Activated CD4-positive, alpha-beta T cell treated with anti-CD3 and anti-CD28 coated beads for 1 hour (primary cell): ENCODE measurements at places on chromosomes 4 and X.
A peak's percentile ranks its signal among the peaks of the same experiment; 100 is the strongest.

DNA sequence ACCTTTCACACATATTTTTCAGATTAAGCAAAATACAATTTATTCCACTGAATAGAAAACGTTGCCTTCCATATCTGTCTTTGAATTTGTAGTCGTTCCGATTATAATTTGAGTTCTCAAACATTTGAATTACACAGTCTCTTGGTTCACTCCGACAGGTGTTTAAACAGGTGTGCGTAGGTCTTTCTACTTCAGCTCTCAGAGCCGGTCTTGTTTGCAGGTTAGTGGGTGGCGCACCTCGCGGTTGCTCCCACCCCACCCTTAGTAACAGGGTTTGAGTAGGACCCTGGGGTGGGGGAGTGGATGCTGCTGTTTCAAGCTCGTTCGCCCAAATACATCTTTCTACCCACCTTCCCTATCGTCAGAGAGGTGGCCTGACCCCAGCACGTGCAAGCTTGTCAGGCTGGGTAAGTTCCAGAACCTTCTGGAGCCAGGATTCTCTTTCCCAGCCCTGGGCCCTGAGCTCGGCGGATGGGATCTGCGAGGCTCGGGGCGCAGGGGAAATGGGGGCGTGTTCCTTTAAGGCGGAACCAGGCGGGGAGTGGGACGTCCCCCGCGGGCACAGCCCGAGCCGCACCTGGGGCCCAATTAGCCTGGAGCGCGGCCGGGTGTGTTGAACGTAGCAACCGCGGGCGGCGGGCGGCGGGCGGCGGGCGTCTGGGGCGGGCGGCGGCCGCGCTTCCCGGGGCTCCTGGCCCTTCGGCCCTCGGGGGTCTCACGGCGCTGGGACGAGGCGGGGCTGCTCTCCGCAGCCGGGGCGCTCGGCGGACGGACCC, at the start of gene FAM149A:
Gene FAM149A (plus strand): TSS at position 591 of the 776 bp plus-strand sequence.
- peak; percentile 44 for DNase-seq

- no peak for DNase-seq
Observed at GRCh38 chr4:186752325-186752724, 28.7 kb upstream of the FAT1 start.

DNA sequence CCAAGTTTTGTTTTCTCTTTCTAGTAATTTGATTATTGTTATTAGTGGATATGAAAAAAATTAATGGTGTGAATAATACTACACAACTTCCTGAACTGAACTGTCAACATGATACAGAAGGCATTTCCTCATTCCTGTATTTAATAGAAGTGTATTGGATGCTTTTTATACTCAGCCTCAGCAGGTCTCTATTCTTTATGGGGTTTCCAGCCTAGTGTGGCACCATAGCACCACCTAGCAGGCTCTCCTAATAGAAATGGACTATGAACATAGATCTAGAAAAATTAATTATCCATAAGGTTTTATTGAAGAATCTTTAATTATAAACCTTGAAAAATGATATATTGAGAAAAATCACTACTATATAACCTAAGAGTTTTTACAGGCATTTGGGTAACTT, 52.4 kb downstream of the GLRB start:
- DNase-seq, result no peak

DNA sequence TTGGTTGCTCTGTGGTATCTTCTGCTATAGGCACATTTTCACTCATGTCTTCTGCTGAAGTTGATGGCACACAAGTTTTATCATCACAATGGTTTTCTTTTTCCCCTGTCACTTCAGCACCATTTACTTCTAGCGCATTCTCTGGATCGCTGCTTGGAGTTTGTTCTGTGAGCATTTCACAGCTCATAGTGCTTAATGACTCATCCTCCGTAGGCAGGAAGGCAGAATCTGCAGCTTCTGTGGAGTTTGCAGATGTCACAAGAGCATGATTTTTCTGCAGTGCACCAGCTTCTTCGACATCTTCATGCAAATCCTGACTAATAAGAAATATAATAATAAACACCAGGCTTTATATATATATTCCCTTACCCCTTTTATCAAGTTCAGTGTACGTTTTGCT, 83.6 kb downstream of the CHM start:
- no peak for DNase-seq

DNA sequence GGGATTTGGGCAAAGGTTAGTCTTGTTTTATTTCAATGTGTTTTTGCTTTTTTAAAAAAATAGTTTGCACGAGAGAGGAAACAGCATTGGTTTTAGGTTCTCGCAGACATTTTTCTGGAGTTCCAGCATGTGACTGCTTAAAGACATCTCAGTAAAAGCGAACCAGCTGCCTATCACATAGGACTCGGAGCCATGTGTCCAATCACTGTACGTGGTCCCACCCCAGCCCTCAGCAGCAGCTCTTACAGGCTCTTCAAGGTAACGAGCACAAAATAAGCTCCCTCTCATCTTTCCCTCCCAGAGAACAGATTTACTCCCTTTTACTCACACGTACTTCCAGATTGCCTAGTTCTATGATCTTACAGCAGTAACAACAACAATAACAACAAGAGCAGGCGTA, 68.7 kb downstream of the MCF2 start:
- DNase-seq, result no peak

- no peak for DNase-seq
Observed at GRCh38 chr4:1500231-1500965, 94.2 kb upstream of the NKX1-1 start.

GRCh38 chr4:188975271-188975670, 836.0 kb downstream of the TRIML1 start:
- DNase-seq, result no peak

DNA sequence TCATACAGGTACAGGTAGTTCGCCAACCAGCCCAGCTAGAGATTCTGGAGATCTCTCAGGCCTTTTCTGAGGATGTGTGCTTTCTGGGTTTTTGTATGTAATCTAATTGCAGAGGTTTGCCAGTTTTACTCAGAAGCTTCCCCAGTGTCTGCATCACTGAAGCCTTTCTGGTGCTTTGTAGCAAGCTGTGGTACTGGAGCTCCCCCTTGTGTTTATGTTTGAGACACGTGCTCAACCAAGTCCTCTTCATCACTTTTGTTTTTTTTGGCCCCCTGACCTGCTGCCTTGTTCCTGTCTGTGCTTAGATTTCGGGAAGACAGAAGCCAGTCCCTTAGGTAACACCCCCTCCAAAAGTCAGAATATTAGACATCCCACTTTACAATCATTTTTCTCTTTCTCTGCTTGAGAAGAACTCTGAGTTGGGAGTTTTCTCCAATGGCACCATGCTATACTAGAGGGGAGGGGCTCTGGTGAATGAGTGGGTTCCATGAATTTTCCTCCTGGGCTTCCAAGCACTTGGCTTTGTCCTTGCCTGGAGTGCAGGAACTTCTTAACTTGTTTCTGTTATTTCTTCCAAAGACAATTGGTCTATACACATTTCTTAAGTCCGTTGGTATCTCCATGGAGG, 128.4 kb upstream of the TBC1D9 start:
- no peak for DNase-seq

DNA sequence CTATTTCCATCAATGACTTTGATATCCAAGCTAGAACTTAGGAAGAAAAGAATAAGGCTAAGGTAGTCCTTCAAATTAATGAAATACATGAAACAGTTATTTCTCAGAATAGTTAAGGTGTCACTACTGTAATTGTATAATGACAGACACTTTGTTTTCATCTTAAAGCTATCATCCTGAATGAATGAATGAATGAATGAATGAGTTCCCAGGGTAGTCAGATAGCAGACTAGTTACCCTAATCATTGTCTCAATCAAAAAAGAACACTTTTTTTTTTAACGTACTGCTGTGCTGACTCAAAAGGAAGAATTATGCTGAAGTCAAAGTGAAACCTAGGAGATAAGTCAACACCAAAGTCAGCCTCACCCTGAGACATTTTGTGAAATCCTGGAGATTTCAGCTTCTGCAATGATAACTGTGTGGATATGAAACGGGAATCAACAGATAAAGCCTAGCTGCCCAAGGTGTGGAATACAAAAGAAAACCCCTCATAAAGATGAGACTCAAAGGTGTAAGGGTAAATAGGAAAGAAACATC, 68.3 kb upstream of the CNKSR2 start:
- DNase-seq, result no peak

DNA sequence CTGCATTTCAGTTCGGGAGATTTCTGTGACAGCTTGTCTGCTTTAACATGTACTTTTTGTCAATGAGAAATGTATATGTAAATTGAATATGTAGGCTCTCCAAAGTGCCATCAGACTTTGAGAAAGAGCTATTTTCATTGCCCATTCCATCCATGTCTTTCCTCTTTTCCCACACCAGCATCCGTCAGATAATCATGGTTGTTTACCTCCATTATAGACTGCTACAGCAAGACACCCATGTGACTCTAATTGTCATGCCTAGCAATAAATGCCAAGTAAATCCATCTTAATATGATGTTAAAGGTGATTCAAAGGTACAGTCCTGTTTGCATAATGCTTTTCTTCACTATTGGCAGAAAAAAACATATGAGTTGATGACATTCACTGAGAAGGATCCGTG, 1019.3 kb upstream of the GRID2 start:
- DNase-seq, result no peak

DNA sequence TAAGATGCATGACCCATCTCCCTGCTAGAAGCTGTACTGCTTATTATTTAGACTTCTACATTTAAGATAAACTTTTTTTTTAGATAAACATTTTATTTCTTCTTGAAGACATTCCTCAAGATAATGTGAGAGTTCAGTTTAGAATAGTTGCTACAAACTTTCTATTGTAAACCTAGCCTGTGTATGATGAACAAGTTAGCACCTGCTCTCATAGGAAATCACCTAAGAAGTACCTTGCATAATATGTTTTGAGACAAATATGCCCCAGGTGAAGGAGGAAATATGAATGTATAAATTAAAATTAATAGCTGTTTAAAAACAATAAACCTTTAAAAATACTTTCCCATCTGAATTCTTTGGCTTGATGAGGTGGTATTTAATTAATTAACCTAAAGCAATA, 35.6 kb downstream of the RASGEF1B start:
- no peak for DNase-seq

DNA sequence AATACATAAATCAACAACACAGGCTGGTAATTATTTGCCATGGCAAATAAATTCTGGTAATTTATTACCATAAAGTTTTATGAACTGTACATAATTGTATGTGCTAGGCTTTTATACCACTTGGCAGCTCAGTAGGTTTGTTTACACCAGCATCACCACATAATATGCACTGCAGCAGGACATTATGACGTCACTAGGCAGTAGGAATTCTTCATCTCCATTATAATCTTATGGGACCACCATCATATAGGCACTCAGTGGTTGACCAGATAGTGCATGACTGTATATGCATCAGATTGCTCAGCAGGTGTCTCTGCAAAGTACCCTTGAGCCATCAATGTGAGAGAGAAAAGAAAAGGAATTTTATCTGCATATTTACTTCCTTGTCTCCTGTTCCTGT, 295.4 kb downstream of the CFAP47 start:
- no peak for DNase-seq

- no peak for DNase-seq
Observed at GRCh38 chr4:114364857-114365256, 233.8 kb upstream of the UGT8 start.

DNA sequence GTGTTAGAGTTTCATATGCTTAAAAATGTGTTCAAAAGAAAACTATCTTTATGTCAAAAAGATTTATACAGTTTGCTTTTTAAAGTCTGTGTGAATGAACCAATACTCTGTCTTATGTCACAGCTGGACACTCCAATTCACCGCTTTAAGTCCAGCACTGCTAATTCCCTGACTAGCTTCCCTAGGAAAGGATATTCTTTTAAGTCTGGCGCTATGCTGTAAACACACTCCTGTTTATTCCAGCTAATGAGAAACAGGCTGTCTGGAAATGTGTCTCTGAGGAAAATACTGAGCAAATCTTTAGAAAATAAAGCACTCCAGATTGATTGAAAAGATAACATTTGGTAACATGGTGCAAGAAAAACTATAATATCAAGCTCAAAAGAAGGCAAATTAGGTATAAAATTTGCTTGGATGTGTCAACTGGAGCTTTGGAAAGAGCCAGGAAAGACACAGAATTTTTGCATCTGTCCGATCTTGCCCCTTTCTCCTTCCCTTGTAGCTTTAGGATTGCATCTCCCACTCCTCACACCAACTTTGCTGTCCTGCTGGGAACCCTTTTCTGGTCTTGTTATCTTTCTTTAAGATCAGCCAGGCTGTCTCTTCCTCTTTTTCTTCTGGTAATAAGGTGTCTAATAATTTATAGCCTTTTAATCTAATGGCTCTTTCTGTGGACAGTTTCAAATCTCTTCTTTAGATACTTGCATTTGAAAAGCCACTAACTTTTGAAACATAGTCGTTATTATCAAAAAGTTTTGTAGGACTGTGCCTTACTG, 40.9 kb upstream of the VEGFC start:
- DNase-seq, result no peak

DNA sequence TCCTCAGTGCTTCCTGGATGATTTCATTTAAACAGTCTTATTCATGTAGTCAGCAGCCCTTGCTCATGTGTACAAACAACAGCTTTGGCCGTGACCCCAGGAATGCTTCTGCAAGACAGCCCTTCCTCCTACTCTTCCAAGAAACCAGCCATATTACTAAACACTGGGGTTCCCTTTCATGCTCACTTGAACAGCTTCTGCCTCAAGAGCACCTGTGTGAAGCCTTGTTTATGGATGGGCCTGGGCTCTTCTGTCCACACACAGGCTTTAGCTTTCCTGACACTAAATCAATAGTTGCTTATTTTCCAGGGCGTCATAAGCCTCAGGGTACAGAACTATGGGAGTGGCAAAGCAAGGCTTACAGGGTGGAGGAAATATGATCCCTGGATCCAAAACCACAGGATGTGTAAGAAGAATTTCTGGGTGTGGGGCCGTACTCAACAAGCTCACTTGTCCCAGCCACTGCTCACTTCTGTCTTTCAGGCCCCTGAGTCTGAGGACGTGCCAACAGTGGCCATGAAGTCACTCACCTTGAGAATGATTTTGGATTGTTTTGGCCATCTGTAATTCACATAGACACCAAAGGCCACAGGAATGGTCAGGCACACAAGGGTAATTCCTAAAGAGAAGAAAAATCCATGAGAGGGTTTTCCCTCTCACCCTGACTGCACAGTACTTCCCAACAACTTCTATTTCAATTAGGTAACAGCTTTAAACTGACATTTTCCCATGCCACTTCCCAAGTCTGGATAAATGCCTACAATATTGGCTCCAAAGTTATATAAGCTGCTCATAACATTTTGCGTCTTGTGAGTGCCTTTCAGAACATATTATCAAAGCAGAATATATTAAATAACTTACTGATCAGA, 17.7 kb downstream of the SLC10A6 start:
- DNase-seq, result no peak

GRCh38 chr4:43357252-43357974, 464.9 kb downstream of the GRXCR1 start:
- DNase-seq, result no peak

DNA sequence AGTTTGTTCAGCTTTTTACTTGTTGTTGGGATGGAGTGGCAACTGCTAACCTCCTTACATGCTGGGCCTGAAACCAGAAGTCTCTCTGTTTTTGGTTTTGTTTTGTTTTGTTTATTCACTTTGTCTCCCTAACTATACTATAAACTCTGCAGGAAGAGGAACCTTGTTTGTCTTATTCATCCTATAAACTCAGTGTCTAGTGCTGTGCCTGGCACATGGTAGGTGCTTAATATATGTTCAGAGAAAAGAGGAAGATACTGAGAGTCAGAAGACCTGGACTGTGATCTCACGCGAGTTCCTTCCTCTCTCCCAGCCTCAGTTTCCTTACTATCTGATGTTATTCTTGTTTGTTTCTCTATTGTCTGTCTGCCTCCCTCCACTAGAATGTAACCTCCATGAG, 71.3 kb downstream of the PRPS1 start:
- no peak for DNase-seq
